DND-41 (cell line): ENCODE measurements at places on chromosomes 2 and 18.

- no peak for DNase-seq
These were observed 63.6 kb downstream of the KCNG3 start for GRCh38 chr2:42430188-42430587.

DNA sequence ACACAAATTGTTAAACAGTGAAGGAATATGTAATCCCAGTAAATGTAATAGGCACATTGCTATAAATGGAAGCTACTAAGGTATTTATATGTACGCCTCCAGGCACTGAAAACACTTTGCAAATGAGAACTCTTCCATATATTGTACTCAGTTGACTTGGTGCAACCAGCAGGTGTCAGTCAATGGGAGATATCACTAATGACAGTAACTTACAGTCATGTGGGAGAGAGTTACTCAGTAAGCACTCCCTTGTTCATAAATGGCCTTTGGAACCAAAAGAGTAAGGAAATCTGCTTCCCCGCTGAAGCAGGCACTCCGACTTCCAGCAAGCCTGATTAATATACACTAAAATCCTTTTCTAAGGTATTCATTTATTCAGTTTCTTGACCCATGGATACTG, 5.9 kb downstream of the MDH1 start:
- DNase-seq, result no peak

DNA sequence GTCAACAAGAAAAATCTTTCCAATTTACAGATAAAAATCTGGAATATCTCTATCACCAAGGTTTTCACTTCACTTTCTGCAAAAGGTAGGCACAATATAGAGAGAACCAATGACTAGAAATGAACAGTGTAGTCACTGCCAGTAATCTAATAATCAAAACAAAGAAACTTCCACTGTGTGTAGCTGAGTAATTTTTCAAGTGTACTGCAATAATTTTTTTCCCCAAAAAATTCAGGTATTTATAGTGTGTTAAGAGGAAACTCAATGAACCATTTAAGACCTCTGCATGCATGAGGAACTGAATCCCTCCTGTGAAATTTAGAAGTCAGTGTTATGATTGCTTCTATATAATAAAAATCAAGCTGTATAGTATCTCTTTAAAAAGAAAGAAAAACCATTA, 121.8 kb downstream of the MEMO1 start:
- DNase-seq, result no peak

- no peak for DNase-seq
These were observed 60.5 kb downstream of the COX7A2L start for GRCh38 chr2:42300527-42300926.

- no peak for DNase-seq
These were observed 84.8 kb downstream of the ACTR3 start for GRCh38 chr2:113974727-113975126.

- DNase-seq, result no peak
These were observed 106.8 kb downstream of the CRIM1 start for GRCh38 chr2:36462311-36462935.

DNA sequence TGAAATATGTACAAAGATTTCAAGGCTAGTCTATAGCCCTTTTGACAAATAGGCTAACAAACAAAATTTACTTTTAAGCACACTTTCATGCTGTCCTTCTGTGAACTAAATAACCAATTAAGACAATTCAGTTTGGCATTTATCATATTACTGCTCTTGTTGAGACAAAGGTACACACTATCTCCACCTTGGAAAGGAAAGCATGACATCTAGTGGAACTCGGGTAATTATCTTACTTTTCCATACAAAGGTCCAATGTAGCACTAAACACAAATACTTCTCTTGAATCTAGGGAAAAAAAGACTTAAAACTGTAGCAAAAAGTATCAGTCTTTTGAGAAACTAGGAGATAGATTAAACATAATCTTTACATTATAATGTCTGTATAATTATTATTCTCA, 125.0 kb upstream of the CD226 start:
- DNase-seq, result no peak

GRCh38 chr2:241052677-241053360, 49.3 kb downstream of the MTERF4 start:
- DNase-seq, result no peak

DNA sequence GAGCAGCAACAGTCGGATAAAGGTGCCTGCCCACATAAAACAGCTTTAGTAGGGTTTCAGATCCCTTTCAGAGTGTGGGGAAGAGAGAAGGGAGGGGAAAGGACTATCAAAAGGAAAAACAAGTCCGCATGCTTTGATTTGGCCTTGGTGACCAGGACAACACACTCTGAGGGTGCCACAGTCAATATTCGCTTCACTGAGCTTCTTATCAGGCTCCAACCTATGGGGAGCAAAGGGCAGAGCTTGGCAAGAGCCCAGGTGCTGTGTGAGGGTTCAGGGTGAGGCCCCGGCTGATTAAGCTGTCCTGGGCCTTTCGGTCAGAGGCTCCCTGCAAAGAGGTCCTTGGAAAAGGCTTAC, 237.4 kb upstream of the SMAD2 start:
- DNase-seq, result no peak

DNA sequence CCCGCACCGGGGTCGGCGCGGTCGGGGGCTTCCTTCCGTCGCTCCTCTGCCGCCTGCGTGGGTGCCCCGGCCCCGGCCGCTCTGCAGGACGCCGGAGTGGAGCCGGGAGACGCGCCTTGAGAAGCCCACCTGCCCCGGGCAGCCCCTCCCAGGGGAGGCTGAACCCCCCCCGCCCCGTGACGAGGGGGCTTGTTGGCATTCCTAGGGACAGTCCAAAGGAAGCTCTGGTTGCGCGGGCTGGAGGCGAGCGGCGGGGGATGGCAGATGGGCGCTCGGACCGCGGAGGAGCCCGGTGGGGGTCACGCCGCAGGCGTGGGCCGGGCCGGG, 133.5 kb upstream of the MGAT5 start:
- DNase-seq, result peak; percentile 35

GRCh38 chr18:2557536-2557935, 13.8 kb downstream of the METTL4 start:
- DNase-seq, result no peak

GRCh38 chr2:191155608-191156071, 4.8 kb upstream of the STAT4 start:
- peak; percentile 16 for DNase-seq

- no peak for DNase-seq
These were observed 125.3 kb downstream of the C2orf74 start for GRCh38 chr2:61287254-61287653.

- DNase-seq, result no peak
These were observed 152.5 kb upstream of the AQP4 start for GRCh38 chr18:27017901-27018500.

DNA sequence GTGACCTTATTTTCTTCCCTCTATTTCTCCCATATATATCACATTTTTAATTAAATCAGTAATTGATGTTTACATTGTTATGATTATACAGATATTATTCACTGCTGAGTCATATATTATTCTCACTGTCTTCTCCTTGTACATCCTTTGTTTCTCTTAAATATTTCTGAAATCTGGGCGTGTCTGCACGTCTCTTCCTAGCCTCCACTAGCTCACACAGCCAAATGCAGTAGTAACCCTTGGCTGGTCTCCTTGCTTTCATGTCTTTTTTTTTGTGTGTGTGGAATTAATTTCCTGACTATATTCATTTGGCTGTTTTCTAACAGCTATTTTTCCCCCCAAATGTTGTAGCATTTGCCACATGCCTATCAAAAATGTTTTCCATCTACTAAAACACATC, 15.8 kb downstream of the CCNYL1 start:
- DNase-seq, result no peak

- no peak for DNase-seq
These were observed 93.4 kb downstream of the PPP1R1C start for GRCh38 chr2:182078988-182079602.

DNA sequence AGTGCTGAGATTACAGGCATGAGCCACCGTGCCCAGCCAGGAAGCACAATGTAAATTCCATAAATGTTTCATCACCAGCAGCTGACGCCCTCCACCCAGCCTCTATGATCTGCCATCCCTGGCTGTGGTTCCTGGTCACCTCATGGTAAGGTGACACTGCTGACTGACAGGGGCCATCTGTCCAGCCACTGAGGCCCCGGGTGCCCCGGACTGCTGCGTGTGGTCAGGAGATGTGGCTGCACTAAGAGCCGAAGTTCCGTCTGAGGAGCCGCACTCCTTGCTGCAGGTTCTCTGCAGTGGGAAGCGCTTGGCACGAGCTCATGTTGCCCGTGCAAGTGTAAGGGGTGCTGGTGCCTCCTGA, 10.9 kb downstream of the NTSR2 start:
- no peak for DNase-seq

DNA sequence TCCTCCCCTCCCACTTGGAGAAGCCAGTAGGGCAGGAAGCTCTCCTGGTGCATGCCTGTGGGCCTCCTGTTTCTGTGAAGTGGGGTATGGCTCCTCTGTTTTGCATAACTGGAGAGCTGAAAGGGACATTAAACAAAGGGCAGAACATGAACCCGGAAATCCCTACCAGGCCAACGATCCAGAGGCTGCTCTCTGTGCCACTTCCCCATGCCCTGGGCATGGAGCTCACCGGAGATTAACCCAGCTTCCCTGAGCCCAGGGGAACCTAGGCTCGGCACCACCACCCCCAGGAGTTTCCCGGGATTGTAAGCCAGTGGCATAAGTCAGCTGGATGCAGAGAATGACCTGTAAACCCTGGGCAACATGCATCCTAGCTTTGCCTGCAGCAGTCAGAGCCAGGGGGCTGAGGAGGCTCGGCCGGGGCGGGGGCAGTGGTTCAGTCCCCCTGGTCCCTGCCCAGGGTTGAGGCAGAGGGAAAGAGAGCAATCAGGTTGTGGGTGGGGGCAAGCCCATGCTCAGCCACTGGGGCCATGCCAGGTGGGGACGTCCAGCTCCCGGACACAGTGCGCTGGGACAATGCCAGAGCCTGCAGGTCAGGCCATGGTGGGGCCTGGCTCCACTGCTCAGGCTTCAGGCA, 49.5 kb downstream of the TIMM21 start:
- no peak for DNase-seq

DNA sequence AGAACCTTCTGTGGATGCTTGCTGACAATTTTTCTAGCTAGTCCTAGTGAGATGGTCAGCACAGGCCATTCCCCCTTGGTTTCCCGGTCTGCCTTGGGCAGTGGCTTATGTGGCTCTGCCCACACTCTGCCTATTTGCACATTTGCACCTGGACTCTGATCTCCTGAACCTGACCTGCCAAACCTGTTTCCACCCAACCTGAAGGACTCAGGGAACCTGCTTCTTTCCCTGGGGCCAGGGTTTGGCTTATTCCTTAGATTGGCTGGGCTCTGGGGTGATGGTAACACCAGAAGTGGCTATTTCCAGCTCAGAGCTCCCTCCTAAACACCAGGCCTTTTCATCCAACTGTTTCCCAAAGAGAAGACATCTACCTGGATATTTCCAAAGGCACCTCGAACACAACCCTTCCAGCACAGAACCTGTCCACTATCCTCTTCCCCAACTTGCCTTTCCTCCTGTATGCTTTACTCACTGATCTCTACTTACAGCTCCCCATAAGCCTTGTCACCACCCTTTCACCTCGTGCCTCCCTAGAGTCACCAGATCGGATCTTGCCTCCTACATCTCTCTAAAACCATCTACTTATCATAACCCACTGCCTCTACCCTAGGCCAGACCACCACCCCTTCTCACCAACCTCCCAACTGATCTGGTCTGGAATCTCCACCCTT, 5.8 kb upstream of the MTA3 start:
- no peak for DNase-seq

DNA sequence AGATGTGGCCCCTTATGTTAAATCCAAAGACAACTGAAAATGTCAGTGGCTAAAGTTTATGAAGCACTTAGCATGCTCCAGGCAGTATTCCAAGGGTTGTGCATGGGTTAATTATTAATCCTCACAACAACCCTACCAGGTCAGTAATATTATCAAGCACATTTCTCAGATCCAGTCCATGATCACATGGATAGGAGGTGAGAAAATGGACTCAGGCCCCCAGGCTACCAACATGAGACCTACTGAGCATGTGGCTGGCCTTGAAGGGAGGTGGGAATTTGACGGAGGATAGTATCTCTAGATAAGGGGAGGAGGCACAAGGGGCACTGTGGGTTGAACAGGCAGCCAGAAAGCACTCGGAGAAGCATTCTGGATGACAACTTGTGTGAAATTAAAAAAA, 412.0 kb downstream of the MEIS1 start:
- no peak for DNase-seq

DNA sequence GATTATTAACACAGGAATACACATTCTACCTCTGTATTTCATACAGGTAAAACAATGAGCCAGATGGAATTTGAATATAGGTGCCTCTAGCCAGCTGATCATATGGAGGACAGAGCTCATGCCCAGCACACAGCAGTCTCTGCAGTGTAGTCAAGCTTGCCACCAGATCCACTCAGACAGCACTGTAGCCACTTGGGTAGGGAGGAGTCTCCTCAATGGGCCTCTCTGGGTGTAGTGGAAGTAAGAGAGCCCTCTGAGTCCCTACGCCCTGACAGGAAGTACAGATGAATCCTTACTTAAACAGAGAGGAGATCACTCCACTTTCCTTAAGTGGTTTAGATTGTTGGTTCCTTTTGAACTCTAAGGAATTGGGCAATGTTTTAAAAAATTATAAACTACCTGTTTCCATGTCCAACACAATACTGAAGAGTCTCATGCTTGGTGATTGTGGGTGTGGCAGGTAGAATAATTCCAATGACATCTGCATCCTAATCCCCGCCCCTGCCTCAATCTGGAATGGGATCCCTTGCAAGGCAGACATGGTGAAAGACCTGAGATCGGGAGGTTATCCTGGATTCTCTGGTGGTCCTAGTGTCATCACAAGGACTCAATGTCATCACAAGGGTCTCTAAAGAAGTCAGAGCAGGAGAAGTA, 23.0 kb upstream of the TMEM200C start:
- DNase-seq, result no peak

GRCh38 chr2:147353072-147353381, 491.8 kb upstream of the ACVR2A start:
- DNase-seq, result no peak

GRCh38 chr2:37244017-37244416, 12.6 kb downstream of the NDUFAF7 start:
- DNase-seq, result no peak

DNA sequence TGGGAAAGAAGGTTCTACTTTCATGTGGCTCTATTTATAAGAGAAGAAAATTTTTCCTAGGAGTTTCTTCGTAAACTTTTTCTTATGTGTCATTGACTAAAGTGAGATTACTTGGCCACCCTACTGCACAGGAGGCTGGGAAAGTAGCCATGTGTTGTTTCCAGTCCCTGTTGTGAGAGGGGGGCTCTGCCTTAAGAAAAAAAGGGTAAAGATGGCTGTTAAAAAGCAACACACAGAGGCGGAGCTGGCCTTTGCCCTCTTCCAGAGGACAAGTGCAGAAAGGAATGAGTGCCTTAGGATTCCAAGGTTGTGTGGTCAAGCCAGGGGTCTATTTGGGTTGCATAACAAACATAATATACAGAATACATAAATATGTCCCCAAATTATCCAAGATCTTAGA, 230.0 kb upstream of the CXCR4 start:
- no peak for DNase-seq

DNA sequence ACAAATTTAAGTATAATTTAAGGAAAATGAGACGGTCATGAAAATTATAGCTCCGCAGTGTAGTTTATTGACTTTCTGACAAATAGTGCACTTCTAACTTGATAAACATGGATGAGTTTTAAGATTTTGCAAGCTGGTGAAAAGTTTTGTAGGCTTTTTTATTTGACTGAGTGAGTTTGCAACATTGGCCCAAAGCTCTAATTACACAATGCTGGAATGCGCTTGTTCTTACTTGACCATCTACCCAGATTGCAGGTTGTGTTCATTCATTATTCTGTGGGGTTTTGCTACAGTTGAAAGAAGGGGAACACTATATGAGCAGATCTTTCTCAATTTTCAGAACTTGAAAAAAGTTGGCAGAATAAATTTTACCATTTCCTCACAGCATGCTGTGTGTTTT, 13.5 kb downstream of the SPOPL start:
- no peak for DNase-seq

- no peak for DNase-seq
These were observed 17.3 kb downstream of the GRHL1 start for GRCh38 chr2:9968553-9969497.
